Sigmoid colon (tissue), 7 donors: ENCODE measurements at places on chromosomes 6 and 20. TPM values are rescaled to one million over a fixed set of nuclear protein-coding genes. Genes with fewer than 3 reads are reported as not detected.

DNA sequence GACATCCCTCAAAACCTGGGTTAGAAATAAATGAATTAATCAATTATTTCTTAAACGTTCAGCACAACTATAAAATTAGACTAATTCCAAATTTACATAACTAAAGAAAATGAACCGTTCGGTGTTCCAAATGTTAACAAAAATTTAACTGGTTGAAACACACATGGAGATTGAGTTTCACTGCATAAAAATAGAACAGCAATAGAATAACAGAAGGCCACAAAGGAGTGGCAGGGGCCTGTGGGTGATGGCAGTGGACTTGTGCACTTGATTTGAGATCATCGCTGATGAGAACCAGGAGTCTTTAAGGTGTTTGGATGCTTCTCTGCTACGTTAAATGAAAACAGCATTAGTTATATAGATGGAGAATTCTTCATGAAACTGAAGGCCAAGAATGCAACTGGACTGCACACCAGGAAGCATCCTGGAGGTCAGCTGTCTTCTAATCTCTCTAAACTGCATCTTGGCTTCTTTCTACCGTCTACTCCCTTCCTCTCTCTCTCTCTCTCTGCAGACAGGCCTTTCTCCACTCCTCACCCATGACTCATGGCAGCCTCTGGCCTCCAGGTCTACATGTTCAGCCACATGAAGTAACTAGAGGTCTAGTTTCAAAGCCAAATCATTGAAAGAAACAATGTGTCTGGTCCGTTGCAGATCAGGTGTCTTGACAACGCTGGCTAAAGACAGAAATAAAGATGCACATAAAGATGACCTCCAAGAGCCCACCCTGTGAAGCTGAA is 111.3 kb downstream of the SIM1 start:
- no peak for DNase-seq
- H3K36me3 ChIP-seq: no peaks in the 10 kb centered on the region
- no peaks in the 10 kb centered on the region for H3K4me1 ChIP-seq
- H3K4me3 ChIP-seq: no peak overlapping the region
- H3K27me3 ChIP-seq: no peaks in the 10 kb centered on the region

DNA sequence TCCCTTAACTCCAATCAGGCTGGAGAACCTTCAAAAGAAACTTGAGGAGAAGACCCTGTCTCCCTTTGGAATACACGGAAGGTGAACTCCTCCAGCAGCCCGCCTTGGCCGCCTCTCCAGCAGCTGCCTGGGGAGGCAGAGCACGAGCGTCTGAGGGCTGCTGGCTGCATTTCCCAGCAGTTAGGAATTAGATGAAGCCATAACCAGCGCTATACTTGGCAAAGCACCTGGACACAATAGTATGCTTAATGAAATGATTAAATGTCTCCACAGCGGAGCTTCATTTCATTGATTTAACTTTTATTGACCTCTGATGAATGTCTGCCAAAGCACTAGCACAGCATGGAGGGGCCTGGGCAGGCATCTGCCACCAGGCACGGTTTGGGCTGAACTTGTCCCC is 73.5 kb downstream of the TMEM242 start:
- no peak overlapping the region for H3K27ac ChIP-seq
- no peaks in the 10 kb centered on the region for H3K4me1 ChIP-seq
- DNase-seq: no peak
- no peak overlapping the region for H3K4me3 ChIP-seq
- H3K36me3 ChIP-seq: no peaks in the 10 kb centered on the region
- H3K27me3 ChIP-seq: no peaks in the 10 kb centered on the region

DNA sequence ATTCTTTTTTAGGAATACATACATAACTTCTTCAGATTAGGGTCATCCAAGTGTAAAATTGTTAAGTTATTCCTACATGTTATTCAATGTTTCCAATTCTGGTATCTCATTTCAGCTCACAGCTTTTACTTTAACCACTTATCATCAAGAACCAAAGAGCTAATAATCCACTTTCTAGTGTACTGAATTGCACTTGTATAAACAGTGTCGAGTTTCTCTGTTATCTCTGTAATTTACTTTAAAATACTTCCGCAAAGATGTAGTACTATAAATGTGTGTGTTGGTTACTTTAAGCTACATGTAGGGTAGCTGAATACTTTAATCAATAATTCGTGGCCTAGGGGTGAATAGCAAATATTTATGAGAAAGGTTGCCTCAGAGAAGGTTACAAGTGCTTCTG is 8.8 kb upstream of the GJA1 start:
- no peaks in the 10 kb centered on the region for H3K36me3 ChIP-seq
- H3K27ac ChIP-seq: no peak overlapping the region
- DNase-seq: no peak

Gene TRIM15
- total RNA-seq: 0.36 TPM

DNA sequence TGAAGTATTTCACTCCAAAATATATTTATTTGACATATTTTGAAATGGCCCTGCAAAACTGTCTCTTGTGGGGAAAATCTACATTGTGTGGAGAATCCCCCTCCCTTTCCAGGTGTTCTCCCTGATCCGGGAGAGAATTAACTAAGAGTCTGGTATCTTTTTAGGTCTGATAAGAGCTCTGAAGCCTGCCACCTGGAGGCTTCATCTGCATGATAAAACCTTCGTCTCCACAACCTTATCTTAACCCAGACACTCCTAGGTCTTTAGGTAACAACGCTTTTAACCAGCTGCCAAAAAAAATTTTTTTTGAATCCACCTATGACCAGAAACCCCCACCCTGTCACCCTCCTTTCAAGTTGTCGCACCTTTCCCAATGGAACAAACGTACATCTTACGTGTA is 43.0 kb downstream of the FAM184A start:
- DNase-seq: no peak
- H3K4me3 ChIP-seq: no peak overlapping the region
- no peaks in the 10 kb centered on the region for H3K27me3 ChIP-seq
- no peak overlapping the region for H3K27ac ChIP-seq
- H3K4me1 ChIP-seq: no peaks in the 10 kb centered on the region

DNA sequence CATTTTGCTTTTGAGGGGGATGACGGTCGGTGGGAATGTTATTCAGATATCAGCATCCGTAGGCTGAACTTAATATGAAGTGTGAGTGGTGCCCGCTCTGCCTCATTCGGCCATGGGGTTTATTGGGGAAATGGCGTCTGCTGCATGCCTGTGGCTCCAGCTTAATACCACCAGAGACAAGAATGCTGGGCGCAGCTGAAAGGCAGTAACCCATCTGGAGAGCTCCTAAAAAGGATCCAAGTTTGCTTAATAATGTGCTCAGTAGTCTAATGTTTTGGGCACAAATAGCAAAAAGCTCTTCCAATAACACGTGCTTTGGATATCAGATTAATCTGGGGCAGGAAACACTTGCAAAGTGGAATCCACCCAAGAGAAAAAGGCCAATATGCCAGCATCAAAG is 273.0 kb upstream of the TAB2 start:
- no peak overlapping the region for H3K4me3 ChIP-seq
- no peaks in the 10 kb centered on the region for H3K36me3 ChIP-seq
- H3K27me3 ChIP-seq: no peaks in the 10 kb centered on the region
- no peak overlapping the region for H3K27ac ChIP-seq
- H3K4me1 ChIP-seq: no peaks in the 10 kb centered on the region

DNA sequence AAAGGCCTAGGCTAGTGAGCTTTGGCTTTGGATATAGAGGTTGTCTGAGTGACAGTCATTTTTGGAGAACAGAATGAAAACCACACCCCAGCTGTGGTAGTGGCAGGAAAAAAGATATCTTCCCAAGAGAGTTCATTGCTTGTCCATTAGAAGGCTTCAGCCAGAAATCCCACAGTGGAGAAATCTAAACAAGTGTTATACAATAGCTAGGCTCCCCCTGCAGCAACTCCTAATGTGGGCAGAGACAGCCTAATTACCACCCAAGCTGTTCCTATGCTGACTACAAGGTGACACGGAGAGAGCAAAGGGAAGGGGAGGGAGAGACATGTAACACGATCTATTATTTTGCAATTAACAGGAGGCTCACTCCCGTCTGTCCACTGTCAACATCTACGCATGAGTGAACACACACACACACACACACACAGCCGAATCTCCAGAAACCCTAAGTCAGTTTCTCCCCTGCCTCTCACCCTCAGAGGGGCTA is 147.5 kb upstream of the TCF21 start:
- no peak overlapping the region for H3K27ac ChIP-seq
- no peak for DNase-seq
- no peaks in the 10 kb centered on the region for H3K27me3 ChIP-seq
- no peaks in the 10 kb centered on the region for H3K36me3 ChIP-seq

DNA sequence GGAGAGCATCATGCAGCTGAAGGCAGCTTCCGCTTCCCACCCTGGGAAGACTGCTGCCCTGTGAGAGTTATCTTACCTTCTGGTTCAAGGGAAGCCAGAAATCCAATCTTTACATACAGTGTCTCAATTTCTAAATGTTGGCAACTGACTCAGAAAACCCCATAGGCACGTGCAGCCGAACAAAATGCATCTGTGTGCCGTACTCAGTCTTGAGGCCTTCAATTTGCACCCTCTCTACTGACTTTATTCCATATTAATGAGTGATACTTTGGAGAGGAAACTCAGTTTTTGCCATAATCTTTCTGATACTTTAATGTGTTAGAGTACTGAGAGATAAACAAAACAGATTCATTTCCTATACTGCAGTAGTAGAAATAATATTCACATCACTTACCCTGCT is 172.5 kb upstream of the C6orf118 start:
- H3K36me3 ChIP-seq: no peaks in the 10 kb centered on the region
- no peaks in the 10 kb centered on the region for H3K27me3 ChIP-seq
- H3K4me3 ChIP-seq: no peak overlapping the region
- H3K27ac ChIP-seq: no peak overlapping the region
- no peak for DNase-seq

- H3K27me3 ChIP-seq: no peaks in the 10 kb centered on the region
- peaks cover 15% of the 10 kb centered on the region for H3K4me1 ChIP-seq
- no peak overlapping the region for H3K4me3 ChIP-seq
These were observed 37.5 kb downstream of the NOX3 start for GRCh38 chr6:155418017-155418761.
